ENCODE measurements at places on chromosomes 4 and X.
A peak's percentile ranks its signal among the peaks of the same experiment; 100 is the strongest.

DNA sequence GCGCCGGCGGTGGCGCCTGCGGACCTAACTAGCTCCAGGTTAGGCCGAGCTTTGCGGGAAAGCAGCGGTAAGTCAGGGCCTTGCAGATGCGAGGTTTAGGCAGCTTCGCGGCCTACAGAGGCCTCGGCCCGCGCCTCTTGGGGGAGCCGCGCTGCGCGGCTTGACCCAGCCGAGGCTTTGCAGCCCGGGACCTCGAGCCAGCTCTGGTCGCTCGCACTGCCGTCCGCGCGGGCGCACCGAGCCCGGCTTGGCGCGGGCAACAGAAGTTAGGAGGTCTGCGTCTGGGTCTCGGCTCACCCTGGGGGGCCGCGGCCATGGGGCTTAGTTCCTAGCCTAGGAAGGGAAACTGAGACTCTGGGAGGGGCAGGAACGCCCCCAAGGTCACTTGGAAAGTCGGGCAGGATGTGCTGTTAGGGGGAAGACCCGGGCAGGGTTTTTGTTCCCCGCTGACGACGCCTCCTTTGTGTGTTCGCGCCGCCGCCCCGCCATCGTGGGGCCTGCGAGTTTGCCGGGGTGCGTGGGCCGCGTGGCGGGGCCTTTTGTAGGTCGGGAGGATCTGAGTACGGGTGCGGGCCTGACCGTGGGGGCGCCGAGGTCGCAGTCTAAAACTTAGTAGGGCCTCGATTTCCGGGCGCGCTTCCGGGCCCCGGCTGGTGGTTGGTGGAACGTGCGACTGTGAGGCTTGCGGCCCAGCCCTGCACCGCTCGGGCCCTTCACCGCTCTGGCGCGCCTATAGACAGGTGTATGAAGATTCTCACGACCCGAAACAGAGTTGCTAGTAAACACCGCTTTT is 482 bp downstream of the RNF4 start:
- H3K27ac ChIP-seq, result peak overlapping the region; percentile 98
- peak overlapping the region; percentile 94 for H3K4me3 ChIP-seq
- DNase-seq, result peak; percentile 54
- peaks cover 33% of the 10 kb centered on the region for H3K4me1 ChIP-seq

DNA sequence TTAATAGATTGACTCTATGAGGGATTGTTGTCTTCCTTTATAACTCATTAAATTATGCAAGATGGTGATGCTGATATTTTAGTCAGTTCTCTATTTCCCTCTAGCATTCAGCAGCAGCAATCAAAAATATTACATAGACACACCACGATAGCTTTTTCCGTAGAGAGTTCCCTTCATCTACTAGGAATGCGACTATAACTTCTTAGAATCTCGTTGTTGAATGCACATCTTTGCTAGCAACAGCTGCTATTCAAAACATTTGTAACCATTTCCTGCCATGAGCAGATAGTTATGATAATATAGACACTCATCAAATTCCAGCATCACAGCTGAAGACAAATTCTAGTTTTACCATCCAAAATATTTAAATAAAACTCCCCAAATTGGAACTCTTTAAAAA is 147.4 kb upstream of the FGF13 start:
- no peaks in the 10 kb centered on the region for H3K4me1 ChIP-seq
- no peaks in the 10 kb centered on the region for H3K27me3 ChIP-seq
- H3K27ac ChIP-seq, result no peak overlapping the region

- no peaks in the 10 kb centered on the region for H3K36me3 ChIP-seq
- no peak for DNase-seq
- no peak overlapping the region for H3K27ac ChIP-seq
- H3K4me3 ChIP-seq, result no peak overlapping the region
- H3K4me1 ChIP-seq, result peaks cover 11% of the 10 kb centered on the region
These were observed 210.8 kb upstream of the RASGEF1B start for GRCh38 chr4:81682492-81682891.

DNA sequence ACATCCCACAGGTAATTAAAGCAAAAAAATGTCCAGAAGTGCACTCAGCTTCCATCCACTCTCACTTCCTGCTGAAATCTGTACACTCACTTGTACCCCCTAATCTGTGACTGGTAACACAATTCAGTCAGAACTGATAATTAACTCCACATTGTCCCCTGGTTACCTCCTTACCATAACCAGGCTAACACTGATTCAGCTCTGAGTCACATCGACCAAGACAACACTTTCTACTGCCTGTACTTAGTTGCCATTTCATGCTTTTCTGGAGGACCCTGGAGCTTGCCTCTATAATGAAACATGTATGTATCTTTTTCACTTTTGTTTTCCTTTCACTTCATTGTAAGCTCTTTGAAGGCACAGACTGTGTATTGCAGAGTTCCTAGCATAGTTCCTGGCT is 130.9 kb upstream of the GABRG1 start:
- DNase-seq, result no peak
- no peak overlapping the region for H3K27ac ChIP-seq
- H3K36me3 ChIP-seq, result no peaks in the 10 kb centered on the region
- peaks cover 2% of the 10 kb centered on the region for H3K27me3 ChIP-seq
- H3K4me3 ChIP-seq, result no peak overlapping the region
- H3K4me1 ChIP-seq, result peaks cover 4% of the 10 kb centered on the region

DNA sequence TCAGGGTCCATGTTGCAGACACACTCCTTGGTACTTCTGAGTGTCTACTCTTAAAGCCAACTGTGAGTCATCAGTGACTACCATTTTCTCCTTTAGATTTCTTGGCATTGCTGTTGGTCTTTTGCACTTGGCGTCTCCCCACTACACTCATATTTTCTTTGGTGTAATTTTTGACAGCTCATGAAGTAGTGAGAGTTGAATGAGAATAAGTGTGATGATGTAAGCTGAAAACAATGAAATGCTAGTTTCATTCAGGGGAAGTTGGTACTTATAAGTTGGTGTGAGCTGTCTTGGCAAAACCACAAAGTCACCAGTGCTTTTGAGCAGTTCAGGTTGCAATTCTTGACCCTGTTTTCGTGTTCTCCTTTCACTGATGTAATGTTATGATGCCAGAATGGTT is 142.9 kb upstream of the ARX start:
- DNase-seq, result no peak
- H3K27ac ChIP-seq, result no peak overlapping the region

- no peak overlapping the region for H3K4me3 ChIP-seq
- DNase-seq, result no peak
- H3K4me1 ChIP-seq, result no peaks in the 10 kb centered on the region
- no peaks in the 10 kb centered on the region for H3K27me3 ChIP-seq
- no peak overlapping the region for H3K27ac ChIP-seq
- H3K36me3 ChIP-seq, result no peaks in the 10 kb centered on the region
These were observed 1290.5 kb downstream of the ADGRL3 start for GRCh38 chr4:62490635-62491034.

- no peak for DNase-seq
- H3K4me3 ChIP-seq, result no peak overlapping the region
- H3K36me3 ChIP-seq, result no peaks in the 10 kb centered on the region
- no peak overlapping the region for H3K27ac ChIP-seq
These were observed 15.9 kb upstream of the F11 start for GRCh38 chr4:186249785-186250754.

- H3K27me3 ChIP-seq, result peaks cover 88% of the 10 kb centered on the region
- no peak for DNase-seq
- H3K27ac ChIP-seq, result no peak overlapping the region
- H3K36me3 ChIP-seq, result no peaks in the 10 kb centered on the region
- peaks cover 23% of the 10 kb centered on the region for H3K4me1 ChIP-seq
These were observed 4.0 kb upstream of the NKX3-2 start for GRCh38 chr4:13548059-13548983.

DNA sequence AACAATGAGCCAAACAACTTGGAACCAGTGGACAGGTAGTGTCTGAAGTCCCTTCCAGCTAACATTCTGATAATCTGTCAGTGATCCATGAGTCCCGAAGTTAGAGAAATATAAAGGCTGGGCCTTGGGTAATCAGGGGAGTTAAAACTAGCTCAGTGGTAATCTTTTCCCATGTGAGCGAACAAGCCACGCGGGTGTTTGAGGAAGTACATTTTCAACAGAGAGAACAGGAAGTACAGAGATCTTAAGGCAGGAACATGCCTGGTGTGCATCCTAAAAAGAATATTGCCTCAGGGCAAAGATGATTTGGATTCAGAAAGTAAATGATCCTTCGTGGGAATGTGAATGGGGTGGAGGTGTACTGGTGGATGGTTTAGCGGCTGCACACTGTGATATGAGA is 42.9 kb downstream of the FNIP2 start:
- peaks cover 55% of the 10 kb centered on the region for H3K4me1 ChIP-seq
- H3K36me3 ChIP-seq, result no peaks in the 10 kb centered on the region
- no peaks in the 10 kb centered on the region for H3K27me3 ChIP-seq
- peak overlapping the region; percentile 92 for H3K27ac ChIP-seq
- no peak overlapping the region for H3K4me3 ChIP-seq

- no peak overlapping the region for H3K27ac ChIP-seq
- peaks cover 1% of the 10 kb centered on the region for H3K27me3 ChIP-seq
- DNase-seq, result no peak
- H3K4me1 ChIP-seq, result peaks cover 17% of the 10 kb centered on the region
- peaks cover 4% of the 10 kb centered on the region for H3K36me3 ChIP-seq
These were observed 178.1 kb downstream of the IL15 start for GRCh38 chr4:141814499-141814898.

- no peaks in the 10 kb centered on the region for H3K36me3 ChIP-seq
- no peak for DNase-seq
- no peak overlapping the region for H3K27ac ChIP-seq
- no peaks in the 10 kb centered on the region for H3K27me3 ChIP-seq
- no peak overlapping the region for H3K4me3 ChIP-seq
- no peaks in the 10 kb centered on the region for H3K4me1 ChIP-seq
These were observed 85.8 kb upstream of the PRPS1 start for GRCh38 chrX:107542500-107542899.

DNA sequence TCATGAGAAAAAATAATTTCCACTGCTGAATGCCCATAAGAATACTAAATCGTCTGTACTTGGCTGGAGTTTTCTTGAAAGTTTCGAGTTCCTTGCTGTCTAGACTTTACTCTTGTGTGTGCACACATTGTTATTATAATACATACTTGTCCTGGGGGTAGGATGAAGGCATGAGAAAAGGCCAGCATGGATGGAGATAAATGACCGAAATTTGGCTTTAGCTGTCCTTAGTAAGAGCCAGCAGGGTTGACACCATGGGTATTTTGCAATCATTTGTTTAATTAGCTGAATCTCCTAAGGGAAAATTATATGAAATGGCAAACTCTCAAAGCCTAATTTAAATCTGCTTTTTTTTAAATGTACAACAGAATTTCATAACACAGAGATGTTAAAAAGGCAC is 641.6 kb downstream of the ADGRL3 start:
- no peak overlapping the region for H3K4me3 ChIP-seq
- no peaks in the 10 kb centered on the region for H3K27me3 ChIP-seq
- no peak overlapping the region for H3K27ac ChIP-seq

DNA sequence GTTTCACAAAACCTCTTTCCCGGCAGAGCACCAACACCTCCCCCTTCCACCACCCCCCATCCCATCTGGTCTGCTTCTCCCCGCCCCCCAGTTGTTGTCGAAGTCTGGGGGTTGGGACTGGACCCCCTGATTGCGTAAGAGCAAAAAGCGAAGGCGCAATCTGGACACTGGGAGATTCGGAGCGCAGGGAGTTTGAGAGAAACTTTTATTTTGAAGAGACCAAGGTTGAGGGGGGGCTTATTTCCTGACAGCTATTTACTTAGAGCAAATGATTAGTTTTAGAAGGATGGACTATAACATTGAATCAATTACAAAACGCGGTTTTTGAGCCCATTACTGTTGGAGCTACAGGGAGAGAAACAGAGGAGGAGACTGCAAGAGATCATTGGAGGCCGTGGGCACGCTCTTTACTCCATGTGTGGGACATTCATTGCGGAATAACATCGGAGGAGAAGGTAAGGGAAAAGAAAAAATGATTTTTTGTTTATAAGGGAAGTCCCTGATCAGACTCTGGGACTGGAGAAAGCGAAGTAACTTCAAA is at the start of gene PDGFRA:
Gene PDGFRA (plus strand): TSS at position 333 of the 541 bp plus-strand sequence. CDS start 29,476 bp downstream, outside the sequence.
- no peaks in the 10 kb centered on the region for H3K36me3 ChIP-seq
- peaks cover 54% of the 10 kb centered on the region for H3K4me1 ChIP-seq
- H3K27me3 ChIP-seq, result peaks cover 94% of the 10 kb centered on the region
- peak within 1 kb of the TSS; percentile 87 for H3K27ac ChIP-seq
- DNase-seq, result no peak

GRCh38 chrX:109959356-109959871 is 43.5 kb upstream of the TMEM164 start:
- no peak for DNase-seq
- H3K27ac ChIP-seq, result no peak overlapping the region
- no peaks in the 10 kb centered on the region for H3K4me1 ChIP-seq
- H3K36me3 ChIP-seq, result no peaks in the 10 kb centered on the region

GRCh38 chrX:19774905-19775304 is 112.5 kb downstream of the SH3KBP1 start:
- peaks cover 13% of the 10 kb centered on the region for H3K4me1 ChIP-seq
- H3K27ac ChIP-seq, result no peak overlapping the region
- no peak for DNase-seq
- peaks cover 4% of the 10 kb centered on the region for H3K36me3 ChIP-seq
- H3K4me3 ChIP-seq, result no peak overlapping the region

GRCh38 chrX:149286940-149287349 is 218.2 kb downstream of the IDS start:
- no peaks in the 10 kb centered on the region for H3K36me3 ChIP-seq
- H3K27ac ChIP-seq, result no peak overlapping the region
- H3K4me1 ChIP-seq, result no peaks in the 10 kb centered on the region
- DNase-seq, result no peak
- no peaks in the 10 kb centered on the region for H3K27me3 ChIP-seq

DNA sequence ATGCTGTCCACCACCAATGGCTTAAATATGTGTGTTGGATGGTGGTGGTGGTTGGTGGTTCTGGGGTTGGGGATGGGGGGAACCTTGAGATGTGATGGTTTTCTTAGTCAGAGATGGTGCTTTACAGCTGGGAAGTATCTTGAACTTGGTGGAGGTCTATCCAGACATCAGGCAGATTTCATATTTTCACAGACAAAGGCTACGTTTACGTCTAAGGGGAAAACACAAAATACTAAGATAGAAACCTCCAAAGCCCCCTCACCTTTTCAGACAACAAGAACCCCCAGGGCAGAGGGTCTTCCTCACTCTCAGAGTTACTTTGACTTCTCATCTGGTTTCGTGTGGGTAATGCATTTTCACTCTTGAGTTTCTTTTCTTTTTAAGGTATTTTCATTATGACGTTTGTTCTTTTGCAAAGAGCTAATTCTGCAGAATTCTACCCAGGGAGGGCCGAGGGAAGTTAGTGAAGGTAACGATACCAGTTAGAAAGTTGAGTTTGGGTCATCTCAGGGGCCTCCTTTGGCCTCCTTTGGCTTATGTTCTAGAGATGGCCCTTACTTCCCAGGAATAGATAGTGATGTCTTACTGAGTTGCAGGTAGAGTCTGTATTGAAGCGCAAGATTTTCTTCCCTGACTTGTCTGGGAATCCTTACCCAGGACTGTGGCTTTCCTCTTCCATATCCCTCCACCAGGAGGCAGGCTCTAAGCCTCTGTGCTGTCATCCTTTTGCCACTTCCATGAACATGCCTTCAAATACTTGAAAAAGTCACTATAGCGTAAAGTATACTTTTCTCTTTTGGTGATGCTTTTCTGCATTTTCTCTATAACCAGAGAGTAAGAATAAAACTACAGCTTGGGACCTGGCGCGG is 31.9 kb downstream of the RHOH start:
- DNase-seq, result no peak
- peaks cover 5% of the 10 kb centered on the region for H3K4me1 ChIP-seq
- H3K4me3 ChIP-seq, result no peak overlapping the region
- no peaks in the 10 kb centered on the region for H3K36me3 ChIP-seq
- no peaks in the 10 kb centered on the region for H3K27me3 ChIP-seq
- no peak overlapping the region for H3K27ac ChIP-seq
